ENCODE measurements at places on chromosomes 7 and 10. TPM values are rescaled to one million over a fixed set of nuclear protein-coding genes. Genes with fewer than 3 reads are reported as not detected.

- DNase-seq = no peak
These were observed 7.9 kb upstream of the PAPSS2 start for GRCh38 chr10:87651801-87652200.

The GFRA1 gene
- total RNA-seq = 12.9 TPM

The BTRC gene
- total RNA-seq = 16.7 TPM

The MCM10 gene
- total RNA-seq = 0.05 TPM

- DNase-seq = no peak
These were observed 14.8 kb downstream of the ACSM6 start for GRCh38 chr10:95208702-95209391.

DNA sequence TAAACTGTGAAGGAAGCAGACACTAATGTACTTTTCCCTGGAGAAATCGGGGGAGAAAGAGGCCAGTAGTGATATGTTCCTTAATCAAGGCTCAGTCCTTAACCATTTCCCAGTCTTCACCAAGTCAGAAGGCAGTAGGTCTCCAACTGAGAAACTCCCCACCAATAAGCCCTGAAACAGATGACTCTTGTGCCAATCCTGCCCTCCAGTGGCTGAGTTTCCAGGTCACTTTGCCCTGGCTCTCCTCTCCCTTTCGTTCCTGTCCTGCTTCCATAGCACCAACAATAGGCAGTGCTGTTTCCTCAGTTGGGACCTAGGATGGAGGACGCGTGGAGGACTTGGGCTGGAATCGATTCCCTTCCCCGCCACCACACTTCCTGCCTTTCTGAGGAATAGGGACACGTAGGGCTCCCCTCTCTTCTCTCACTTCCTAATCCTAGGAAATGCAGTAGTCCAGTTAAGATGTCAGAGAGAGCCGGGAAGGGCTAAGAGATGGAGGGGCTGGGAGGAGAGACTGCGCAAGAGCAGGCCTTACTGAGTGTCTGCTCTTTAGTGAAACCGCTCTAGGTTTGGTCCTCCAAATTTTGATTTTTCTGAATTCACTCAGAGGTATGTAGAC, 23.4 kb downstream of the ATOH7 start:
- DNase-seq = peak; percentile 45
